ENCODE measurements at places on chromosomes 13 and 19.

DNA sequence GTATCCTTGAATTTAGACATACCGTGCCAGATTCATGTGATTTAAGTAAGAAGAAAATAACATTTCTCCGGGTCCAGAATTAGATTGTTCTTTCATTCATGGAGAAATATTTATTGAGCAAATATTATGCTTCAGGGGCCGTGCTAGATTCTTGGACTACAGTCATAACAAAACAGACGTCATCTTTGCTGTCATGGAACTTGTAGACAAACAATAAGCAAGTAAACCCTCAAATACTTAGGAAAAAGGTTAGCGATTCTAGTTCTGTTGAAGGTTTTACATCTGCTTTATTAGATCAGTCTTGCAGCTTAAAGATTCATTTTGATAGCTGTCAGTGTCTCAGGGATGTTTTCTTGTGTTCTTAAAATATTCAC lies 16.9 kb downstream of the ZNF507 start:
- DNase-seq = no peak

GRCh38 chr19:46955813-46956371 lies 63.7 kb upstream of the NPAS1 start:
- no peak for DNase-seq

- DNase-seq = no peak
Observed at GRCh38 chr19:42226886-42227285, 6.8 kb downstream of the ZNF526 start.

DNA sequence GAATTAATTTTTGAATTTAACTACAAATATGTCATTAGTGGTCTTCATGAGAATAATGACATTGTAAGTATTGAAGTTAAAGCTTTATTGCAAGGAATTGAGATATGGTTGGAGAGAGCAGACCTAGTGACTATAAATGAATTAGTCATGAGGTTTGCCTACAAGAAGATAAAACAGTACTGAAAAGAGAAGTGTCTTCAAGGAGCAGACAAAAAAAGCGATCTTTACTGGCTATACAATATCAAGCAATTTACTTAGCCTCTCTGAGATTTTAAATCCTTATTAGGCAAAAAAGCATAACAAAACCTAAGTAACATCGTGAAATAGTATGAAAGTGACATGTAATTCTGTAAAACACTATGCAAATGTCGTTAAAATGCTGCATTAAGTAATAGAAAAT lies 435.1 kb upstream of the PCDH20 start:
- no peak for DNase-seq

DNA sequence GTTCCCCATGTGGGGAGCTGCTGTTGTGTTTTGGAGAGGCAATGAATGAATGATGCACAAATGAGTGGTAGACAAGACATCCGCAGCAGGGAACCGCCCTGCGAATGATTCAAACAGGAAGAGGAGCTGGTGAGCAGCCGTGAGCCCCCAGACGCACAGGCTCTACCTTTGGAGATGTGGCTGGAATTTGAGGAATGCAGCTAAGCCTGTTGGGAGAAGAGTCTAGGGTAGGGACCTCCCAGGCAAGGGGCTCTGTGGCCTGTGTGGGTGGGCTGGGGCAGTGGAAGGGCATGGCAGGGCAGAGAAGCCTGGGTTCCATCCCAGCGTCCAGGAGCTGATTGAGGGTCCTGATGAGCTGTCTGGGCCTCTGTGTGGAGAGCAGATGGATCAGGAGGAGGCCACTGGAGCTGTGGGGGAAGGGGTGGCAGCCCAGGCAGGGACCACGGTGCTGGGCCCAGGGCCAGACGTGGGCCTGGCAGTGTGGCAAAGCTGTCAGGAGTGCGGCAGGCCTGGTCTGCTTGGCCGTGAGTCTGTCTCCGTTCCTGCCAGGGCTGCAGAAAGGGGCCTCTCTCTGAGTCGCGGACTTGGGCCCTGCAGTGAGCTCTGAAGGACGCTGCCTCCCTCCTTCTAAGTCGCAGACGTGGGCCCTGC lies 41.8 kb upstream of the DCUN1D2 start:
- no peak for DNase-seq
